ENCODE measurements at places on chromosomes 5 and 9. TPM values are rescaled to one million over a fixed set of nuclear protein-coding genes. Genes with fewer than 3 reads are reported as not detected.

The GFI1B gene
- total RNA-seq, result 0.26 TPM

The WASHC1 gene
- 6.1 TPM for total RNA-seq

The PPP2R2B gene
- total RNA-seq, result 11.8 TPM

The ZFP37 gene
- 12.7 TPM for total RNA-seq

The LRSAM1 gene
- 12.6 TPM for total RNA-seq

Data from urinary bladder (tissue), 4 donors.